GM23248 (cell line): ENCODE measurements at places on chromosomes 13 and 19. TPM values are rescaled to one million over a fixed set of nuclear protein-coding genes. Genes with fewer than 3 reads are reported as not detected.

DNA sequence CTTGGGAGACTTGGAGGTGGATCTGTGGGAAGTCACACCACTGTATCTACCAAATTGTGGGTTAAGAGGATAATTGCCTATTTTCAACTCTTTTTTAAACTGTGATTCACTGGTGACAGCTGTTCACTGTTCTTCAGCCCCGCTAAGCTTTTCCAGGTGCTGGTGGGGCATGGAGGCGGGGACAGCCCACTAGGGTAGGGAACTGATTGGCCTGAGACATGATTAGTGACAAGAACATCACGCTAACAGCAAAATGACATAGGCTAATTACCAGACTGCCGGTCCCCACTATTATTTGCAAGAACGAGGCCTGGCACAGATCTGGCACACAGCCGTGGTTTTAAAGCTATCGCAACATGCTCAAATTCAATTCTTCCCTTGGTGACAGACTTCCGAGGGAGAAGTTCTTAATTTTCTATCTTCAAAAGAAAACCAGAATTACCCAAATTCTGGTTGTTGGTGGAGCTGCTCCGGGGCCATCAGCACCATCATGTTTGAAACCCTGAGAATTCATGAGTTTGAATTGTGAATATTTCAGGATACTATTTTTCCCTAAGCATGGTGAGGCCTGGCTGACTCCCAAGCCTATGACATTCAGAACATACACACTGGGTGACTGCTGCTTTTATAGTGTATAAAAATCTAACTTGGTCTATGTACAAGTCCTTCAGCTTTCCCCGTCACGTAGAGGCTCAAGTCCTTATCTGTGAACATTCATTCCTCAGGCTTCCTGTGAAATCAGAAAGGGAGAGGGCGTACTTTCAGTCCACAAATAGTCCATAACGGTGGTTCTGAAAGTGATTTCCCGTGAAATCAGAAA is 17.9 kb downstream of the DOCK9 start:
- no peak overlapping the region for H3K27ac ChIP-seq
- H3K36me3 ChIP-seq = no peaks in the 10 kb centered on the region
- DNase-seq = no peak
- H3K4me3 ChIP-seq = no peak overlapping the region

- H3K36me3 ChIP-seq = no peaks in the 10 kb centered on the region
- H3K27me3 ChIP-seq = peaks cover 30% of the 10 kb centered on the region
- DNase-seq = no peak
- H3K4me3 ChIP-seq = no peak overlapping the region
- no peak overlapping the region for H3K27ac ChIP-seq
Observed at GRCh38 chr13:45889590-45890243, 38.2 kb upstream of the SIAH3 start.

DNA sequence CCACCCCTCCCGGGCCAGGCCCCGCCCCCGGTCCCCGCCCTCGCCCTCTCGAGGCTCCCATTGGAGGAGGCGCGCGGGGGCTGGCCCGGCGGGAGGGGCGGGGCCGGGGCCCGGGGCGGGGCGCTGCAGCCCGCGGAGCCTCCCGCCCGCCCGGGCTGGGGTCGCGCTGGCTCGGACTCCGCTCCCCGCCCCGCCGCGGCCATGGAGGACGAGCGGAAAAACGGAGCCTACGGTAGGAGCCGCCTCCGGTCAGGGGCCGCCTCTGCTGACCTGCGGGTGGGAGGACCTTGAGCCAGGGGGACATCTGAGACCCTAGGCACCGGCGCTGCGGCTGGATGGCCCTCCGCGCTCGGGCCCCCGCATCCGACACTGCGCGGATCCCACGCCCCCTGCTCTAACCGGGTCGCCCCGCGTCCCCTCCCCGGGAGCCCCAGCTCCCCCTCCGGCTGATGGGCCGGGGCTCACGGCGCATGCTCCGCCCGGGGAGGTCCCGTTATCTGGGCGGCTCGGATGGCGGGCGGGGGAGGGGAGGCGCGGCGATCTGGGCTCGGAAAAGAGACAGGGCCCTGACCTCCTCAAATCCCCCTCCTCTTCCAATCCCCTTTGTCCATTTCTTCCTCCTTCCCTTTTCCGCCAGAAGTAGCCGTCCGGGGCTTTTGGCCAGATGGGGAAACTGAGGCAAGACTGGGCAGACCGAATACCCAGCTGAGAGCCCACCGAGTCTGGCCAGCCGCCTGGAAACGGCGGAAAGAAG is 15.4 kb upstream of the AP1M2 start:
- peak; percentile 89 for DNase-seq
- H3K27ac ChIP-seq = no peak overlapping the region
- no peaks in the 10 kb centered on the region for H3K36me3 ChIP-seq
- H3K4me1 ChIP-seq = 0 out of 2 replicates have a peak, but pooled peaks cover 3% of the 10 kb centered on the region

DNA sequence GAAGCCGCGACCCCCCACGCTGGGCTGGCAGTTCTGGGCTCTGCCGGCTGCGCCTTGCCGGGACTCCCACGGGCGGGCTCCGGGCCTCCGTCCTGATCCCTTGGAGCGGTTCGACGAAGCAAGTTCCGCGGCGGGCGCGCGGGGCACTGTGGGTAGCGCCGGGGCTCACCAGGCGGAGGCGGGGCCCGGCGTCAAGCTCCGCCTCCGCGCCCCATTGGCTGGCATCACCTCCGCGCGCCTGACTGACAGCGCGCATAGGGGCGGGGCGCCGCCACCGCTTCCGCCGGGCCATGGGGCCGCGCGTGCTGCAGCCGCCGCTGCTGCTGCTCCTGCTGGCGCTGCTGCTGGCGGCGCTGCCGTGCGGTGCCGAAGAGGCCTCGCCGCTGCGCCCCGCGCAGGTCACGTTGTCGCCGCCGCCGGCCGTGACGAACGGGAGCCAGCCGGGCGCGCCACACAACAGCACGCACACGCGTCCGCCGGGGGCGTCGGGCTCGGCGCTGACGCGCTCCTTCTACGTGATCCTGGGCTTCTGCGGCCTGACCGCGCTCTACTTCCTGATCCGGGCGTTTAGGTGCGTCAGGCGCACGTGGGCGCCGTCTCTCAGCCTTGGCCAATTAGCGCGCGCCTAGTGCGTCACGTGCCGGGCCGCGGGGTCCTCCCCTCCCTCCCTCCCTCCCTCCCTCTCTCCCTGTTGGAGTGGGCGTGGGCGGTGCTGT is at the start of gene FAM174C:
Gene FAM174C, plus strand, starts transcription at position 271 of the 716 bp plus-strand sequence. Its CDS starts 20 bp downstream, at position 291.
- peaks cover 18% of the 10 kb centered on the region for H3K4me1 ChIP-seq
- peaks cover 34% of the 10 kb centered on the region; the same call in 1 of the 2 replicates for H3K36me3 ChIP-seq
- H3K27ac ChIP-seq = peak within 1 kb of the TSS; percentile 88
- H3K27me3 ChIP-seq = no peaks in the 10 kb centered on the region
- peak; percentile 99 for DNase-seq

DNA sequence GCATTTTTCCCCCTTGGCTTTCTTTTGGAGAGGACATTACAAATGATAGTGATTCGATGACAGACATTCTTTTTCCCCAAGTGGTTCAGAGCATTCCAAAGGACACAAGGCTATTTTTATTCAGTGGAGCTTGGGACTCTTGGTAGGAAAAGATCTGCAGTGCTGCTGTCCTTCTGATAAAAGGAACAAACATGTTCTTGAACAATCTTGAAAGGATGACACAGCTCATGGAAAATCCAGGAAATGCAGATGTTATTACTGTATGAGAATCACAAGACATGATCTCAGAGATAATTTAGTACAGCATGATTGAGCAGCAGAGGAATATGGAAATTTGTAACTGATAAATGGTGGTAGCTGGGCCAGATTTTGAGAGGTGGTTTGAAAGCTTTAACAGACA is 96.2 kb upstream of the RFC3 start:
- no peaks in the 10 kb centered on the region for H3K36me3 ChIP-seq
- peak overlapping the region; percentile 48; the same call in 1 of the 2 replicates for H3K4me3 ChIP-seq
- peak overlapping the region; percentile 72 for H3K27ac ChIP-seq
- peaks cover 29% of the 10 kb centered on the region for H3K4me1 ChIP-seq

DNA sequence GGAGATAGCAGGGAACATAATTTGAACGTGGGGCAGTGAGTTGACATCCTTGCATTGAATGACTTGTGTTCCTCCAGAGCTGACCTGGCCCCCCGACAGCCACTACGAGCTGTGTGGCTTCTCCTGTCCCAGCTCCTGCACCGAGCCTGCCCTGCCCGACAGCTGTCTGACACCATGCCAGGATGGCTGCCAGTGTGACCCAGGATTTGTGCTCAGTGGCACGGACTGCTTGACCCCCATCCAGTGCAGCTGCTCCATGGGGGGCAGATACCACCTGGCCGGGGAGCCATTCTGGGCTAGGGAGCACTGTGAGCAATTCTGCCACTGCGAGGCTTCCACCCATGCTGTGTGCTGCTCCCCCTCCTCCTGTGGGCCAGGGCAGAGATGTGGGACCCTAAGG is 29.2 kb upstream of the FXYD3 start:
- no peaks in the 10 kb centered on the region for H3K27me3 ChIP-seq
- DNase-seq = no peak
- H3K4me3 ChIP-seq = no peak overlapping the region

DNA sequence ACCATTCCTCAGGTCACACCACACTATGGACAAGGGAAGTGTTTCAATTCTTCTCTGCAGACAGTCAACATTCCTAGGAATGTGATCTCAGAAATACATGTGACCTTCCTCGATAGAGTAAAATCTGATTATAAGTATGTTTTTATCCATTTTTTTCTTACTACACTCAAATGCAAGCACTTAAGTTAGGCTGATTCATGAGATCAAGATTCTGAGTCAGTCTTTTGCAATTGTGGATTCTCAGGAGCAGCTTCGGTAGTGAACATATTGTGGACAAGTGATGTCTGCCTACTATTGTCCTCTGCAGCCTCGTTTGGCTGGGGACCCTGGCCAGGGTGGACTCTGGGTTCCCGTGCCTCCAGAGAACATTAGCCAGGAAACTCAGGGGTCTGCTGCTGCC is 3.2 kb downstream of the SERPINE3 start:
- H3K27ac ChIP-seq = no peak overlapping the region
- no peak overlapping the region for H3K4me3 ChIP-seq
- H3K36me3 ChIP-seq = no peaks in the 10 kb centered on the region

DNA sequence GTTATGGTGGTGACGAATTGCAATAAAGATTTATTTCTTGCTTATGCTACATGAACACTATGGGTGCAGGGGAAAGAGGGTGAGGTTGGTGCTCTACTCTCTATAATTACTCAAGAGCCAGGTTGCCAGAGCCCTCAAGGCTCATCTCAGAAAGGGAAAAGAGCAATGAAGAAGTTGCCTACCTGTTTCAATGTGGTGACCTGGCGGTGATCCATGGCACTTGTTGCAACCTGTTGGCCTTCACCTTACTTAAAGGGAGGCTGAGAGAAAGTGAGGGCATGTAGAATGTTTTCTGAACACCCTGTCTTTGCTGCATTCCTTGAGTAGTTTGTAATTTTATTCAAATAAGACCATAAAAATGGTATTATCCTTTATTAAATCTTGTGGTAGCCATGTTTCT is 394.4 kb downstream of the GPC6 start:
- no peaks in the 10 kb centered on the region for H3K36me3 ChIP-seq
- H3K27ac ChIP-seq = no peak overlapping the region
- H3K27me3 ChIP-seq = no peaks in the 10 kb centered on the region
- H3K4me1 ChIP-seq = peaks cover 15% of the 10 kb centered on the region
- DNase-seq = no peak

GRCh38 chr13:84446972-84447639 is 564.8 kb upstream of the SLITRK1 start:
- peaks cover 5% of the 10 kb centered on the region; the same call in 1 of the 2 replicates for H3K4me1 ChIP-seq
- DNase-seq = peak; percentile 18
- no peak overlapping the region for H3K27ac ChIP-seq
- no peak overlapping the region for H3K4me3 ChIP-seq
- H3K27me3 ChIP-seq = no peaks in the 10 kb centered on the region

GRCh38 chr13:48976576-48977285 is 1.0 kb downstream of the FNDC3A start:
- no peaks in the 10 kb centered on the region for H3K27me3 ChIP-seq
- no peaks in the 10 kb centered on the region for H3K36me3 ChIP-seq
- H3K4me3 ChIP-seq = peak overlapping the region; percentile 91
- H3K4me1 ChIP-seq = peaks cover 31% of the 10 kb centered on the region
- peak; percentile 81 for DNase-seq

DNA sequence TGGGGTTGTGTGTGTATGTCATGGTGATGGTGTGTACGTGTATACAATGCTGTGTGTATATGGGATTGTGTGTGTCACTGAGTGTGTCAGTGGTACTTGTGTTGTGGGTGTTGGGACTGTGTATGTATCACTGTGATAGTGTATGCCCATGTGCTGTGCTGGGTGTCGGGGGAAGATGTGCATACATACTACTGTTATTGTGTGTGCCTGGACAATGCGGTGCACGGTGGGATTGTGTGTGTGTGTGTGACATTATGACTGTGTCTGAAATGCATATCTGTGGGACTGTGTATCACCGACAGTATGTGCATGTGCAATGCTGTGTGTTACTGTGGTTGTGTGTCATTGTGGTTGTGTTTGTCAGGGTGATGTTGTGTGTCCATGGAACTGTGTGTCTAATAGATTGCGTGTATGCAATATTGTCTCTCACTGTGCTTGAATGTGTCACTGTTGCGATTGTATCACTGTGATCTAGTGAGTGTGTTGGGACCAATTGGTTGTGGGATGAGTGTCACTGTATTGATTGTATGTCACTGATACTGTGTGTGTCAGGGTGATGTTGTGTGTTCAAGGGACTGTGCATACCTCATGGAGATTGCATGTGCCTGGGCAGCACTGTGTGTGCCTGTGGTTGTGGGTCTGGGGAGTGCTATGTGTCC is 11.0 kb upstream of the BBC3 start:
- H3K4me1 ChIP-seq = peaks cover 14% of the 10 kb centered on the region
- H3K4me3 ChIP-seq = no peak overlapping the region
- DNase-seq = no peak
- H3K27ac ChIP-seq = peak overlapping the region; percentile 55; the same call in 1 of the 2 replicates
- no peaks in the 10 kb centered on the region for H3K36me3 ChIP-seq
- no peaks in the 10 kb centered on the region for H3K27me3 ChIP-seq

DNA sequence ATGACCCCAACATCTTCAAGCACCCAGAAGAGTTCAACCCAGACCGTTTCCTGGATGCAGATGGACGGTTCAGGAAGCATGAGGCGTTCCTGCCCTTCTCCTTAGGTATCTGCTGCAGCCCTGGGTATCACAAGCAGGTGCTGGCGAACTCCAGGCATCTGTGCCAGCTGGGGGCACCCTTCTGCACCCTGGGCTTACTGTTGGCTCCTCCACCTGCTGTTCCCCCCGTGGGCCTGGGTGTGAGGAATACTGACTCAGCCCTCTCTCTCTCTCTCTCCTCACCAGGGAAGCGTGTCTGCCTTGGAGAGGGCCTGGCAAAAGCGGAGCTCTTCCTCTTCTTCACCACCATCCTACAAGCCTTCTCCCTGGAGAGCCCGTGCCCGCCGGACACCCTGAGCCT is 13.0 kb downstream of the CYP2S1 start:
- peaks cover 18% of the 10 kb centered on the region for H3K4me1 ChIP-seq
- DNase-seq = peak; percentile 43
- H3K27ac ChIP-seq = no peak overlapping the region

GRCh38 chr13:32272021-32272683 is 43.0 kb downstream of the ZAR1L start:
- no peak overlapping the region for H3K27ac ChIP-seq
- DNase-seq = peak; percentile 46
- H3K4me3 ChIP-seq = no peak overlapping the region
- H3K4me1 ChIP-seq = peaks cover 6% of the 10 kb centered on the region; the same call in 1 of the 2 replicates
- H3K27me3 ChIP-seq = no peaks in the 10 kb centered on the region

The VSTM2B gene
- total RNA-seq = not detected in 2 replicates

The ACP7 gene
- total RNA-seq = not detected in 2 replicates

The UBL5 gene
- 392 and 413 TPM in 2 replicates for total RNA-seq

The SPIB gene
- total RNA-seq = not detected in 2 replicates

The A1BG gene
- total RNA-seq = 22.0 and 63.7 TPM in 2 replicates

The LHB gene
- not detected in 2 replicates for total RNA-seq

The MISP gene
- not detected in 2 replicates for total RNA-seq

The OR7E24 gene
- total RNA-seq = not detected in 2 replicates
